Choroid plexus epithelial cell (primary cell): ENCODE measurements at places on chromosomes 3 and 15.

DNA sequence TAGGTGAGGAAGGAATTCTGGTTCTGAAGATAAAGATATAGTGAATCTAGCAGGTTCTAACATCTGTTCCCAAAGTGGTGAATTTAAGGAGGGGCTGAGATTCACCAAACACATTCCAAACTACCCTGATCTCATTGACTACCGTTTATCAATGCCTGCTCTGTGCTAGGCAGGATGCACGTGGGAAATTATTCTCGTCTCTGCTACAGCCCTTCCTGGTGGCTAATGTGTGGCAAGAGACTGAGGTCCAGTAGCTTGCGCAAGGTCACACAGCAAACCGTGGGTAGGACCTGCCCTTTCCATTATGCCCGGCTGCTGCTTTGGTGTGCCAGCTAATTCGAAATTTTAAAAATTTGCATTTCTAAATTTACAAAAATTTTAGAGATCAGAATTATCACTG lies 209.5 kb upstream of the TRIM42 start:
- DNase-seq = no peak

GRCh38 chr3:32817558-32818228 lies at the start of gene TRIM71:
Gene TRIM71 (plus strand): TSS chr3:32817997. CDS start chr3:32818081, 84 bp downstream.
- no peak for DNase-seq

DNA sequence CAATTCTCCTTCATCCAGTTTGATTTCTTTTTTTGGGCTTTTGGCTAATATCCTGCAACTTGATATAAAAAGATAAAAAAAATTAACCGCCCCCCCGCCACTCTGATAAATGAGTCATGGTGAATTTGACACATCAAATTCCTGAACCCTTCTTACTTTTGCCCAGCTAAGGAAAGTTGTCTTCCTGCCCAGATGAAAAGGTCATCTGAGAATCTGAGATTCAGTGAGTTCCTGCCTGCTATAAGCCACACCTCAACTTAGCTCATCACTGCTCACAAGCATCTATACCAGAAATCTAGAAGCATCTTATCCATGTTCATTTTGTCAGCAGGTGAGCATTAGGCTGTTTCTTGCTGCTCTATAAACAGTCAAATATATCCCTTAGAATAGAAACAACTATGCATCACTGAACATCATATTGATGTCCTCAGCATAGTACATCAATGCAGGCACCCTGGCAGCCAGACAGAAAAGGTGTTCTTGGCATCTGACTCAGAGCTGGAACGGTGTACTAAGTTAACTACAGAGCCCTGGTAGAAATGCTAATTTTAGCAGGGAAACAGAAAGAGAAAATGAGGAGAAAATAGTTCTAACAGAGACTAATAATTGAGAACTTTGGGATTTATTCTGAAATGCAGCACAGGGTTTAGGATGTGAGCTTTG lies 77.1 kb downstream of the SEMA6D start:
- DNase-seq = no peak

DNA sequence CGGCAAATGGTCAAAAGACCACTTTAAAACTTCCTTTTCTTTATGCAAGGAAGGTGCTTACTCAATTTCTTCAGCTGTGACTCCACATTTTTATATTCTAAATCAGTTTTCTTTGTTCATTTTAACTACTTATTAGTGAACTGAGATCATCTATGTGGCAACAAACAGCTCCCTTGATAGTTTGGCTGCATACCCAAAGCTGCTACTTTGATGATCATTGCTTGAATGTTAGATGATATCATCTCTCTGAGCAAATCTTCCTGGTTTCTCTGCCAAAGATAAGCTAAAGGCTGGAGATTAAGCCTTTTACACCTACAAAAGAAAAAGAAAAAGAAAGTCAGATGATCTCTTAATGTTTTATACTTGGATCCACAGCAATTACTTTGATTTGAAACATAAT lies 95.5 kb downstream of the DPH6 start:
- DNase-seq = peak; percentile 72

GRCh38 chr15:60044636-60045270 lies 40.6 kb downstream of the FOXB1 start:
- no peak for DNase-seq

- DNase-seq = peak; percentile 17
These were observed 132.9 kb downstream of the TPRG1 start for GRCh38 chr3:189304465-189305351.

DNA sequence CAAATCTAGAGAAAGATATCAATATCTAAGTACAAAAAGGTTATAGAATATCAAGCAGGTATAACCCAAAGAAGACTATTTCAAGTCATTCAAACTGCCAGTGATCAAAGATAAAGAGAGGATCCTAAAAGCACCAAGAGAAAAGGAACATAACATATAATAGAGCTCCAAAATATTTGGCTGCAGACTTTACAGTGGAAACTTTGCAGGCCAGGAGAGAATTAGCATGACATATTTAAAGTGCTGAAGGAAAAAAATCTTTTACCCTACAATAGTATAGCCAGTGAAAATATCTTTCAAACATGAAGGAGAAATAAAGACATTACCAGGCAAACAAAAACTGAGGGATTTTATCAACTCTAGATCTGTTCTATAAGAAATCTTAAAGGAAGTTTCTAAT lies 254.3 kb upstream of the ARHGEF26 start:
- DNase-seq = no peak

- DNase-seq = peak; percentile 17
These were observed 38.9 kb upstream of the IREB2 start for GRCh38 chr15:78399091-78399490.

DNA sequence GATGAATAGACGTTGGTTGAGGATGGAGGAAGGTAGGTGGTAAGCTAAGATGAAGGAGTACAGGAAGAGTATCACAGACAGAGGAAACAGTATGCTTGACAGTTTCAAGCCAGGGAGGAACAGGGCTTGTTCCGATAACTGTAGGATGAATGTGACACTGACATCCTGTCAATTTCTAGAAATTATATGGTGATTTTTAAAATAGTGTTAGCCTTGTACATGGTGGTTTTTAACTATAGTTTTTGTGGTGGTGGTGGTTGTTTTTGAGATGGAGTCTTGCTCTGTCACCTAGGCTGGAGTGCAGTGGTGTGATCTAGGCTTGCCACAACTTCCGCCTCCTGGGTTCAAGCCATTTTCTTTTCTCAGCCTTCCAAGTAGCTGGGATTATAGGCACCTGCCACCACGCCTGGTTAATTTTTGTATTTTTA lies 92.8 kb downstream of the FNDC3B start:
- DNase-seq = no peak

GRCh38 chr15:64426845-64427465 lies 33.4 kb upstream of the ZNF609 start:
- peak; percentile 69 for DNase-seq

GRCh38 chr15:31806106-31806505 lies 224.2 kb upstream of the CHRNA7 start:
- DNase-seq = no peak

- no peak for DNase-seq
These were observed 15.6 kb downstream of the RTP2 start for GRCh38 chr3:187686621-187687273.

- peak; percentile 40 for DNase-seq
These were observed 44.5 kb downstream of the BCL2L10 start for GRCh38 chr15:52068004-52068615.

DNA sequence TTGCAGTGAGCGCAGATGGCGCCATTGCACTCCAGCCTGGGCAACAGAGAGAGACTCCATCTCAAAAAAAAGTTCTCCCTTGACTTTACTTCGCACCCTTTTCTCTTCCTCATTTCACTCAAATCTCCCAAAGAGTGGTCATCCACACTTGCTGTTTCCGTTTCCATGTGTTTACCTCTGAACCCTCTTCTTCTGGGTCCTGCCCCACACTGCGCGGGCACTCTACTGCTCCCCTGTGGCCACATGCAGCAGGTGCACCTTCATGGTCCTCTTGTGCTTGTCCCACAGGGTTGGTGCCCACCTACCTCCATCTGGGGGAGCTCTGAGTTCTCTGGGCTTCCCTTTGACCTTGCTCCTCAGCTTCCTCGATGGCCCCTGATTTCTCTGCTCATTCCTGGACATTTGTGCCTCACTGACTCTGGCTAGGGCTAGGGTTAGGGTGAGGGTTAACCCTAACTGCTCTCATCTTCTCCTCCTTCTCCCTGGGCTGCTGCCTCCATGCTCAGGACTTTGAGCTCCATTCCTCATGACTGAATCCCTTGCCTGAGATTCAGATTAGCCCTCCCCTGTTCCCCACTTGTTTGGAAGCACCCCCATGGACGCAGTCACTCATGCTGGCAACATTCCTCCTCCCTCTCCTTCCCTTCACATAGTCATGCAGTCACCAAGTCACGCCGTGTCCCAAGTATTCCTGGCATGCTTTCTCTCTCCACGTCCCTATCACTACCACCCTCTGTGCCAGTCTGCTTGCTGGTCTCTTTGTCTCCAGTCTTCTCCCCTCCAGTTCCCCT lies 26.6 kb upstream of the KY start:
- DNase-seq = no peak

GRCh38 chr15:33449810-33450209 lies 139.0 kb downstream of the RYR3 start:
- DNase-seq = no peak

DNA sequence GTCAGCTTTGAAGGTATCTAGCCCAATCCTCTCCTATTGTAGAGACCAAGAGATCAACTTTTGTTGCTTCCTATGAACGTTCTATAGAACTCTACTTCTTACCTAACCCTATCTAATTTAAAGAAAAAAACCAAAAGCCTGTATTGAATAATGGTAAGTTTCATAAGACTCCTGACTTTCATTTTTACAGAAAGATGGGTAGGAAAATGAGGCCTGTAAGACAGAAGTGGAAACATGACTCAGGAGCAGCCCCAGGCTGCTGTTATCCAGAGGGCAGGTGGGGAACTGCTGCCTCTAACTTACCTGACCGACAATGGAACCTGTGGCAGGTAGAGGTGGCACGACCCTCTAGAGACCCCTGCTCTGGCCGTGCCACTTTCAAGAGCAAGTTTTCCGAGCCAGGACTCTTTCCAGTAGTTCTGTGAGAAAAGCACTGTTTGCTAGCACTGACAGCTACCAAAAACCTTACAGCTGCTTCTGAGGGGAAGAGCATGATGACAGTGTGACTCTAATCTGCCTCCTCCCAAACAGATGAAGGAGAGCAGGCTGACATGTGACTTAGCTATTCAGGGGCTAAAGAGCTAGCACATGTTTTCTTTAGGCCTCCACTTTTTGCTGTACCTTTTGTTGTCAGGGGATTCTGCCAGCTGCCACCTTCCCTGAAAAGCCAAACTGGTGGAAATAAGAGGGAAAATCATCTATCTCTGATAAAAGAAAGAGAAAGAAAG lies 17.5 kb downstream of the POPDC2 start:
- DNase-seq = no peak

DNA sequence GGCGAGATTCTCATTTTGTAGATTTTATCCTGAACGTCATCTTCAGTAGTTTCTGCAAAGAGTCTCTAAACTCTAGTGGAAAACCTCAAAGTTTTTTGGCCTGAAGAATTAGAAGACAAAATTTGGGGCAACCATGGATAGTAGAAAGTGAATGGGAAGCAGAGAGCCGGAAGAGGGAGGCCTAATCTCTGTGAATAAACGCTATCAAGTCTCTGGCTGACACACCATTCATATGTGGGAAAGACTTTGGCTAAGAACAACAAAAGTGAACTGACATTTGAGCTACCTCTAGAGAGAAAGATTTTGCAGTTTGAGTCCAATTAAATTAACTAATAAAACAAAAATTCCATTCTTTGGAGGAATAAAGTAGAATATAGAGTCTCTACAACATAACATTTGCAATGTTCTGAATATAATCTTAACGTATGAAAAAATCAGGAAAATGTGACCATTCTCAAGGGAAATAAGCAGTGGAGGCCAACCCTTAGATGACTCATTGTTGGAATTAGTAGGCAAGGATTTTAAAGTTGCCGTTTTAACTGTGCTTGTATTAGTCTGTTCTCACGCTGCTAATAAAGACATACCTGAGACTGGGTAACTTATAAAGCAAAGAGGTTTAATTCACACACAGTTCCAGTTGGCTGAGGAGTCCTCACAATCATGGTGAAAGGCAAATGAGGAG lies 184.6 kb downstream of the C3orf38 start:
- peak; percentile 16 for DNase-seq

GRCh38 chr3:186013312-186013711 lies 75.5 kb upstream of the TRA2B start:
- DNase-seq = no peak

- DNase-seq = no peak
These were observed 19.8 kb downstream of the THRB start for GRCh38 chr3:24474862-24475261.

DNA sequence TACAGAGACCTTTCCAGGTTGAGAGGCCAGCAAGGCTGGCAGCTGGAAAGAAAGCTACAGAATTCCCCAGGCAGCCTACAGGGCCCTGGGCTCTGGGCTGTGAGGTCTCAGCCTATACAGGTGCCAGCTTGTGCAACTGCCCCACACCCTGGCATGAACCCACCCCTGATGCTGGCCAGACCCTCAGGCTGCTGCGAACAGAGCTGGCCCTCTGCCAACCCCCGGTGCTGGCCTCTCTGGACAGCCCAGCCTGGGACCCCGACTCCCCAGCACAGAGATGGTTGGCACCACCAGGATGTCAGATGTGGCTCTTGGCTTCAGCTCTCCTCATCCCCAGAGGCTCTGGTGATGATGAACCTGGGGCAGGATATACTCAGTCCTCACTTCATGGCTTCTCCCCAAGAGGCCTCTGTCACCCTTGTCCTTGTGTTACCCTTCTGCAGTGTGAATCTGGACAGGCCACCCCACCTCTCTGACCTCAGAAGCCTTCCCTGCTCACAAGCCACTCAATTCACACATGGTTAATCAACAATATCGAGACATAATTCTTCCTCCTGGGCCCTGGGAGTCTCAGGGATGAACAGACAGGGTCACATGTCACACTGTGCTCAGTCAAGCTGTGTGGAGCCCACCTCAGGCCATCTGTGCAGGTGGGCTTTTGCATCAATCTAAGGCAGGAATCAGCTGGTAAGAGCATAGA lies 11.0 kb upstream of the BFSP2 start:
- no peak for DNase-seq

DNA sequence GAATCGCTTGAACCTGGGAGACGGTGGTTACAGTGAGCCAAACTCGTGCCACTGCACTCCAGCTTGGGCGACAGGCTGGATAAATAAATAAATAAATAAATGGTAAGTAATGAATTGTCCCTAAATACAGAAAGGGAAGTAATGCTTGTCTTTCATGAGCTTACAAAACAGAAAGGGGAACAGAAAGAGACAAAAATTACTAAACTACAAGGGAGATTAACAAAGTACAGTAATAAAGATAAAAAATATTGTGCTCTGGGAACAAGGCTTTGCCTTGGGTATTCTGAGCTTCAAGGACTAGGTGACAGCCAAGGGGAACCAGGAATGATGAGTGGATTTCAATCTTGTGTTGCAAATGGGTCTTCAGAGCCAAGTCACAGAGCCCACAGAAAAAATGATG lies 9.2 kb upstream of the HLTF start:
- DNase-seq = no peak

DNA sequence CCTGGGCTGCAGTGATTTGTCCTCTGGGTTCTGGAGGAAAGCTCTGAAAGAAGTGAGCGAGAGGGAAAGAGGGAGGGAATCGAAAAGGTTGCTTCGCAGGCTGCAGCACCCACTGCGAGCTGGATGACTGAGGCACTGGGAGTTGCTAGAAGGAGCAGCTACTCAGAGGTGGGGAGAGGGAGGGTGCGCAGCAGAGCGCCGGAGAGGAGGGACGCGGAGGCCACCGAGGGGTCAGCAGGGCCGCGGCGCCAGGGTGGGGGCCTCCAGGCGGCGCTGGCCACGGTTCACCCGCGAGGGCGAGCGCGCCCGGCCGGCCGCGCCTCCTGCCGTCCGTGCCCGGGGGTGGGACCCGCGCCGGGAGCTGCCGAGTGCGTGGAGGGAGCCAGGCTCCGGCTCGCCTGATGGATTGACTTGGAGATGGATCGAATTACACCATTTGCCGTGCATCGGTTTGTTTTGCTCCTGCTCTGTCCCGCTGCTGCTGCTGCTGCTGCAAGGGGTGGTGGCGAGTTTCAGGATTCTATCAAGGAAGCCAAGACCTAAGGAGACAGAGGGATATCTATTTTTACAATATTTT lies at the start of gene SEMA6D:
TSS of gene SEMA6D (plus strand) at position 470 of the 577 bp plus-strand sequence. CDS start 42,294 bp downstream, outside the sequence.
- DNase-seq = peak; percentile 77
